LHCN-M2 (cell line): ENCODE measurements at places on chromosomes 5 and 9. TPM values are rescaled to one million over a fixed set of nuclear protein-coding genes. Genes with fewer than 3 reads are reported as not detected.

Gene IFNK
- not detected in 2 replicates for total RNA-seq

Gene RFX3
- 2.0 and 2.5 TPM in 2 replicates for total RNA-seq

Gene GADD45G
- total RNA-seq = 0.92 TPM in 1 of 2 replicates, not detected in the other

- DNase-seq = no peak
Measured at GRCh38 chr5:155556700-155557099, 543.1 kb downstream of the KIF4B start.

GRCh38 chr9:10873999-10874398 lies 261.2 kb upstream of the PTPRD start:
- DNase-seq = no peak

GRCh38 chr5:79056847-79057246 lies 12.6 kb downstream of the DMGDH start:
- DNase-seq = no peak

- DNase-seq = peak; percentile 95
Measured at GRCh38 chr5:74316064-74316603, 324.4 kb downstream of the ENC1 start.

DNA sequence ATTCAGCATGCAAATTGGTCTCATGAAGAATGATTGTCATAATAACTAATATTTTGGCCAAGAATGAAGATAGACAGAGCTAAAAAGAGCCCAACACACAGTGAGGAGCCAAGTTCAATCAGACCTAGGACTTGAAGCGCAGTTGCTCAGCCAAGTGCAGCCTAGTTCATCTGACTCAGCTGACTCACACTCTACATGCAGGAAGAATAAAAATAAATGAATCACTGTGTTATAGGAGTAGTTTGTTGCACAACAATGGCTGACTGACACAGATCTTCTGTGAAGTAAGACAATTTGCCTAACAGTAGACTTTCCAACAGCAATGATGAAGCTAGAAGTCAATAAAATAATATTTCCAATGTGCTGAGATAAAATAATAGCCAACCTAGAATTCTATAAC lies 261.5 kb downstream of the CEMIP2 start:
- DNase-seq = peak; percentile 77

- peak; percentile 76 for DNase-seq
Measured at GRCh38 chr5:123036391-123037103, at the start of gene PPIC. Gene PPIC (minus strand): TSS chr5:123036725. CDS start chr5:123036625, 100 bp downstream.

- no peak for DNase-seq
Measured at GRCh38 chr5:180790020-180790419, 12.6 kb downstream of the MGAT1 start.

- DNase-seq = no peak
Measured at GRCh38 chr9:76401580-76402354, 7.5 kb upstream of the RFK start.

- no peak for DNase-seq
Measured at GRCh38 chr9:1653282-1653681, 361.9 kb upstream of the SMARCA2 start.
